ENCODE measurements at places on chromosomes 7 and 10. TPM values are rescaled to one million over a fixed set of nuclear protein-coding genes. Genes with fewer than 3 reads are reported as not detected.

The JAZF1 gene
- 10.7 TPM for total RNA-seq

- no peak overlapping the region for H3K4me3 ChIP-seq
- no peaks in the 10 kb centered on the region for H3K36me3 ChIP-seq
- no peaks in the 10 kb centered on the region for H3K4me1 ChIP-seq
- no peak for DNase-seq
- H3K27me3 ChIP-seq, result no peaks in the 10 kb centered on the region
These were observed 177.1 kb downstream of the ZNF248 start for GRCh38 chr10:37680243-37680683.

- H3K27ac ChIP-seq, result no peak overlapping the region
- no peak for DNase-seq
- no peak overlapping the region for H3K4me3 ChIP-seq
- H3K4me1 ChIP-seq, result no peaks in the 10 kb centered on the region
These were observed 94.9 kb downstream of the CARD11 start for GRCh38 chr7:2948749-2949148.

- peaks cover 44% of the 10 kb centered on the region for H3K36me3 ChIP-seq
- no peaks in the 10 kb centered on the region for H3K4me1 ChIP-seq
- H3K27me3 ChIP-seq, result no peaks in the 10 kb centered on the region
- no peak overlapping the region for H3K27ac ChIP-seq
These were observed 85.3 kb downstream of the MET start for GRCh38 chr7:116757283-116757682.

GRCh38 chr10:110208614-110209453 lies 1.4 kb downstream of the MXI1 start:
- peaks cover 43% of the 10 kb centered on the region for H3K36me3 ChIP-seq
- no peak for DNase-seq
- peak overlapping the region; percentile 81 for H3K4me3 ChIP-seq
- peaks cover 26% of the 10 kb centered on the region for H3K4me1 ChIP-seq
- peaks cover 10% of the 10 kb centered on the region for H3K27me3 ChIP-seq

DNA sequence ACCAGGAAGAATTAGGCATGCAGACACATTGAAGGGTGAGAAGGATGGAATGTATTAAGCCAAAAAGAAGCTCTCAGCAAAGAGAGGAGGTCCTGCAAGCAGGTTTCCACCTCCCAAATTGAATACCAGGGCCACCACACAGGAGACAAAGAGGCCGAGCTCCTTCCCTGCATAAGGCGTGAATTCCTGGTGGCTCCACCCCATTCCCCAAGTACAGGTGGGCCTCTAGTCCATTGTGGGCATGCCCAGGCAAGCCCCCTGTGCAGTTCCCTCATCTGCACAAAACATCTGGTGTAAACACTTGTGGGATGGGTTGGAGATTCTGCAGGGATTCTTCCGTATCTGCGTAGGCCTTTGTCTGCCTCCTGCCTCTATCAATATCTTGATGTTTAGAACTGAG lies 817.5 kb downstream of the NRG3 start:
- no peaks in the 10 kb centered on the region for H3K36me3 ChIP-seq
- no peaks in the 10 kb centered on the region for H3K27me3 ChIP-seq
- DNase-seq, result no peak
- no peak overlapping the region for H3K4me3 ChIP-seq
- H3K4me1 ChIP-seq, result no peaks in the 10 kb centered on the region

Measured in Calu3 (cell line).